SK-N-SH (cell line): ENCODE measurements at places on chromosomes 1 and 21. TPM values are rescaled to one million over a fixed set of nuclear protein-coding genes. Genes with fewer than 3 reads are reported as not detected.

HAO2 gene
- polyA plus RNA-seq = not detected in 2 replicates

DNA sequence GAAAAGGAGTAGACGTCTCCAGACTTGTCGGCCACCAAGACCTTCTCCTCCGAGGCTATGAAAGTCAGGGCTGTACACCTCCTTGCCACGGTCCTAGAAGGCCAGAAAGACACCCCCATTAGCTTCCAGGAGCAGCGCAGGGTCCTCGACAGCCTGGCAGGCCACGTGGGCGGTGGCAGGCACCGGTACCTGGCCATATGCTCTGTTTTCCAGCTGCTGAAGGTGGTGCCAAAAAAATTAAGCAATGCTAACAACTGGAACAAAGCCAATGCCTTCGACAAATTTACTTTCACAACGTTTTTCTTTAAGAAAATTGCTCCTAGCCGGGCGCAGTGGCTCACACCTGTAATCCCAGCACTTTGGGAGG, 15.9 kb downstream of the WDR4 start:
- no peaks in the 10 kb centered on the region for H3K27me3 ChIP-seq
- no peak overlapping the region for H3K4me3 ChIP-seq
- peaks cover 71% of the 10 kb centered on the region for H3K36me3 ChIP-seq

S100A3 gene
- 11.8 and 13.1 TPM in 2 replicates for polyA plus RNA-seq

GRCh38 chr1:184297244-184297750, 89.5 kb upstream of the C1orf21 start:
- peak overlapping the region; percentile 94 for H3K27ac ChIP-seq
- DNase-seq = no peak
- H3K4me1 ChIP-seq = peaks cover 42% of the 10 kb centered on the region
- H3K27me3 ChIP-seq = no peaks in the 10 kb centered on the region

GRCh38 chr1:156496211-156496761, 4.3 kb downstream of the MEF2D start:
- peaks cover 3% of the 10 kb centered on the region; the same call in 1 of the 2 replicates for H3K36me3 ChIP-seq
- peaks cover 25% of the 10 kb centered on the region for H3K4me1 ChIP-seq
- H3K27me3 ChIP-seq = no peaks in the 10 kb centered on the region
- no peak for DNase-seq
- H3K4me3 ChIP-seq = no peak overlapping the region

NGF gene
- 53.7 and 75.8 TPM in 2 replicates for polyA plus RNA-seq

- H3K27ac ChIP-seq = no peak overlapping the region
- no peaks in the 10 kb centered on the region for H3K36me3 ChIP-seq
- DNase-seq = no peak
- H3K27me3 ChIP-seq = no peaks in the 10 kb centered on the region
- peaks cover 32% of the 10 kb centered on the region for H3K4me1 ChIP-seq
Measured at GRCh38 chr1:204575221-204576190, 59.3 kb downstream of the MDM4 start.

GRCh38 chr1:151988405-151988923, 5.2 kb downstream of the S100A10 start:
- H3K36me3 ChIP-seq = peaks cover 32% of the 10 kb centered on the region
- peaks cover 25% of the 10 kb centered on the region for H3K4me1 ChIP-seq
- peak overlapping the region; percentile 21; the same call in 1 of the 2 replicates for H3K4me3 ChIP-seq

CADM3 gene
- polyA plus RNA-seq = 0.78 and 0.94 TPM in 2 replicates

NR1I3 gene
- not detected in 2 replicates for polyA plus RNA-seq

CD101 gene
- 0.08 and 0.16 TPM in 2 replicates for polyA plus RNA-seq

DNA sequence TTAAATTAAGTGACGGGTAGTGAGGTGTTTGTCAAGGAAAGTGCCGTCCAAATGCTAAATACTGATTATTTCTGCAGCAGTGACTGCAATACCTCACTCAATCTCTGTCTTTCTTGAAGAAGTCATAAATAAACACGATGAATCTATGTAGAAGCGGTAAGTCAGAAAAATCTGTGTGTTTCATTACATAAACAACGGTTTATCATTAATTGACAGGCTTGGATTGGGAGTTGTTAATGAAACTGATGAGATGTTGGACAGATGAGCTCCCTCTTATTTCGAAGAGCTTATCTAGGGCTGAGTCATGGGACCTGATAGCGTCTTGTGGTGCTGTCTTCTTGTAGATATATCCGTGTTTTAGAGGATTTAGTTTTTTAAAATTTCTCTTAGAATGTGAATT, 92.2 kb upstream of the SAMD11 start:
- H3K27ac ChIP-seq = no peak overlapping the region
- no peaks in the 10 kb centered on the region for H3K27me3 ChIP-seq
- DNase-seq = no peak
- no peak overlapping the region for H3K4me3 ChIP-seq

DNA sequence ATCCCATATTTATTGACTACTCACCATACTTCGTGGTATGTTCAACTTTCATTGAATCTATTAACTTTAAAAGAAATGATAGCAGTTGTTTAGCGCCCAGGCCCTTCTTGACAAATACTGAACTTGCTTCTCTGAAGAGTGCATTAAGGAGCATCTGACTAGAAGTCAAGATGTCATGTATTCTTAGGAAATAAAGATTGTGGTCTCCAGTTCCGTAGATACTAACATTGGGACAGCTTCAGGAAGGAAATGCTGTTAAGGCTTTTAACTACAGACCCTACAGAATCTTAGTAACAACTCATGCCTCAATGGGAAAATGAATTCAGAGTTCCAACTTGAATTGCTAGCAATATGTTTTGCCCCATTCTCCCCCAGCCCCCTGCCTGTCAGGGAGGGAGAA, 14.8 kb downstream of the LYST start:
- DNase-seq = no peak
- H3K4me3 ChIP-seq = no peak overlapping the region
- no peaks in the 10 kb centered on the region for H3K36me3 ChIP-seq
- H3K4me1 ChIP-seq = no peaks in the 10 kb centered on the region; the same call in 1 of the 2 replicates

DNA sequence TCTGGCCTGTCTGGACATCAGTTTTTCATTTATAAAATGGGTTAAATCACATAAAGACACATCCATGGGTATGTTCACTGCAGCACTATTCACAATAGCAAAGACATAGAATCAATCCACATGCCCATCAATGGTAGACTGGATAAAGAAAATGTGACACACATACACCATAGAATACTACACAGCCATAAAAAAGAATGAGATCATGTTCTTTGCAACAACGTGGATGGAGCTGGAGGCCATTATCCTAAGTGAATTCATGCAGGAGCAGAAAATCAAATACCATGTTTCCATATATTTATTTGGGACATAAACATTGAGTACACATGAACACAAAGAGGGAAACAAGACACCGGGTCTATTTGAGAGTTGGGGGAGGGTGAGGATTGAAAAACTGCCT, 28.1 kb downstream of the ZBTB8OS start:
- H3K27ac ChIP-seq = no peak overlapping the region
- H3K36me3 ChIP-seq = peaks cover 39% of the 10 kb centered on the region
- no peaks in the 10 kb centered on the region for H3K27me3 ChIP-seq
- DNase-seq = no peak
- no peaks in the 10 kb centered on the region for H3K4me1 ChIP-seq

- H3K4me3 ChIP-seq = peak within 1 kb of the TSS; percentile 25
- H3K27ac ChIP-seq = no peak within 1 kb of the TSS
- peaks cover 14% of the 10 kb centered on the region; the same call in 1 of the 2 replicates for H3K4me1 ChIP-seq
- peaks cover 78% of the 10 kb centered on the region for H3K27me3 ChIP-seq
- DNase-seq = peak; percentile 58
Measured at GRCh38 chr1:92486251-92487077, at the start of gene GFI1. TSS of gene GFI1 (minus strand) at chr1:92486925. CDS start at chr1:92483487, 3,438 bp downstream.

- no peak overlapping the region for H3K4me3 ChIP-seq
- H3K27me3 ChIP-seq = no peaks in the 10 kb centered on the region
- H3K4me1 ChIP-seq = no peaks in the 10 kb centered on the region
- H3K27ac ChIP-seq = no peak overlapping the region
- H3K36me3 ChIP-seq = no peaks in the 10 kb centered on the region; the same call in 1 of the 2 replicates
Measured at GRCh38 chr1:33093004-33093403, 12.1 kb downstream of the AZIN2 start.
